ENCODE measurements at places on chromosomes 13 and 19. TPM values are rescaled to one million over a fixed set of nuclear protein-coding genes. Genes with fewer than 3 reads are reported as not detected.

Gene CEACAM8
- 0.16 TPM for total RNA-seq

DNA sequence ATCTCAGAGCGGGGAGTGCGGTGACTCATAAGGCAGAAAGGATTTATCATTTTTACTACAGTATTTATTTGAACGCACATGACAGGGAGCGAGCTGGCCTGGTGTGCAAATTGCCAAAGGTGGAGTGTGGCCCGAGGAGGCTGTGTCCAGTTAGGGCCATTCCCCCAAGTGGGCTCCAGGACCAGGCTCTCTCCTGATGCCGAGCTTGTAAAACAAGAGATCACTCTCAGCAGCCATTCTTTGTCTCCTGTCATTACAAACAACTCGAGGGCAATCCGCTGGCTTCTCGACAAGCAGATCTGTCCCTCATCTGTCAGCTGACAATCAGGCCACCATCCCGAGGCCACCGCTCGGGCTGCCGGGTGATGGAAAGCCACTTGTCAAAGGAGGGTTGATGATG, 418.9 kb downstream of the ZNF536 start:
- no peak overlapping the region for H3K27ac ChIP-seq
- H3K4me3 ChIP-seq, result no peak overlapping the region
- no peaks in the 10 kb centered on the region for H3K4me1 ChIP-seq
- DNase-seq, result no peak
- H3K36me3 ChIP-seq, result no peaks in the 10 kb centered on the region

- no peak overlapping the region for H3K27ac ChIP-seq
- DNase-seq, result no peak
- H3K36me3 ChIP-seq, result no peaks in the 10 kb centered on the region
- peaks cover 21% of the 10 kb centered on the region for H3K4me1 ChIP-seq
- H3K27me3 ChIP-seq, result no peaks in the 10 kb centered on the region
Measured at GRCh38 chr19:920051-920864, 3.1 kb downstream of the KISS1R start.

GRCh38 chr13:75055296-75055695, 426.7 kb downstream of the TBC1D4 start:
- no peaks in the 10 kb centered on the region for H3K27me3 ChIP-seq
- no peak for DNase-seq
- H3K27ac ChIP-seq, result no peak overlapping the region
- H3K36me3 ChIP-seq, result no peaks in the 10 kb centered on the region

DNA sequence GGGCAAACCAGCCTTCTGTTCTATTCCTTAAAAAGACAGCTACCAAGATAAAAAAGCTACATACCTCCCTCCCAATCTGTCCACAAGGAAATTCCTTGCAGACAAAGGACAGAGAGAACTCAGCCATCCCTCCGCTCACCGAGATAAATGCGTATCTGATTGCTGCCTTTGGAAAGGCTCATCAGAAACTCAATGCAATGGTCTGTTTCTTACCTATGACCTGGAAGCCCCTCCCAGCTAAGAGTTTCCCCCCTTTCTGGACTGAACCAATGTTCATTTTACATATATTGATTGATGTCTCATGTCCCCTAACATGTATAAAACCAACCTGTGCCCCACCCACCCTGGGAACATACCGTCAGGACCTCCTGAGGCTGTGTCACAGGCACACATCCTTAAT, 11.6 kb downstream of the BTBD2 start:
- H3K4me3 ChIP-seq, result no peak overlapping the region
- H3K4me1 ChIP-seq, result no peaks in the 10 kb centered on the region
- DNase-seq, result no peak
- no peaks in the 10 kb centered on the region for H3K27me3 ChIP-seq
- no peak overlapping the region for H3K27ac ChIP-seq

Gene KDELR1
- total RNA-seq, result 155 TPM

DNA sequence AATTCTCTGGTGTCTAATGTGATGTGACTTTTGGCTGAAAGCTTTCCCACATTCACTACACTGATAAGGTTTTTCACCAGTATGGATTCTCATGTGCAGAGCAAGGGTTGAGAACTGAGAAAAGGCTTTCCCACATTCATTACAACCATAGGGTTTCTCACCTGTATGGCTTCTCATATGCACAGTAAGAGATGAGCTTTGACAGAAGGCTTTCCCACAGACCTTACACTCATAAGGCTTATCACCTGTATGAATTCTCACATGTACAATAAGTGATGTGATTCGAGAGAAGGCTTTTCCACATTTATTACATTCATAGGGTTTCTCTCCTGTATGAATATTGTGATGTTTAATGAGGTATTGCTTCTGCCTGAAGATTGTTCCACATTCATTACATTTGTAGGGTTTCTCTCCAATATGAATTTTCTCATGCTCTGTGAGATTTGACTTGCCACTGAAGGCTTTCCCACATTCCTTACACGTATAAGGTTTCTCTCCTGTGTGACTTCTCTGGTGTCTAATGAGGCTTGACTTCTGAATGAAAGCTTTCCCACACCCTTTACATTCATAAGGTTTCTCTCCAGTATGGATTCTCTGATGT, 14.0 kb downstream of the ZNF260 start:
- DNase-seq, result no peak
- no peaks in the 10 kb centered on the region for H3K36me3 ChIP-seq
- no peak overlapping the region for H3K4me3 ChIP-seq

DNA sequence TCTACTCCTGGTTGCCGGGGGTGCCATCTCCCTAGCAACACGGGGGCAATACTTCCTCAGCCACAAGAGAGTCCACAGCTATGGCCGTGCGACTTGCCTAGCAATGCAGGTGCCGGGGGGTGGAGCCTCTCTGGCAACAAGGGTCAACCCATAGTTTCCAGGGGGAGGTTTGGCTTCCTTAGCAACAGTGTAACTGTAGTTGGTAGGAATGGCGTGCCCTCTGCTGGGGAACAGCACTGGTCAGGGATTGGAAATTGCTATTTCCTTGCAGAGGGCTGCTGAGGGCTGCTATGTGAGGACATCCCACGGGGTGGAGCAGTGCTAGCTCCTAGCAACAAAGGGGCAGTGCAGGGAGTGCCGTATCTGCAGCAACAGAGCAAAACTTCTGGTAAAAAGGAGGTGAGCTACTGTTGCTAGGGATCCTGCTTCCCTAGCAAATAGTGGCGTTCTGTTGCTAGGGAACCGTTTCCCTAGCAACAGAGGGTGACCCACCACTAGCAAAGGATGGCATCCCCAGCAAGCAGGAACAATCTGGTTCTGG, 7.0 kb upstream of the TMC4 start:
- H3K27ac ChIP-seq, result no peak overlapping the region
- DNase-seq, result peak; percentile 87
- no peaks in the 10 kb centered on the region for H3K4me1 ChIP-seq

GRCh38 chr13:50998326-50998725, 88.7 kb downstream of the RNASEH2B start:
- no peaks in the 10 kb centered on the region for H3K36me3 ChIP-seq
- H3K4me1 ChIP-seq, result no peaks in the 10 kb centered on the region
- H3K27ac ChIP-seq, result no peak overlapping the region
- H3K27me3 ChIP-seq, result no peaks in the 10 kb centered on the region
- no peak for DNase-seq

GRCh38 chr13:37621811-37622361, 23.3 kb upstream of the POSTN start:
- no peak for DNase-seq
- H3K4me1 ChIP-seq, result no peaks in the 10 kb centered on the region
- H3K4me3 ChIP-seq, result no peak overlapping the region
- H3K27ac ChIP-seq, result no peak overlapping the region

- no peaks in the 10 kb centered on the region for H3K27me3 ChIP-seq
- no peak overlapping the region for H3K4me3 ChIP-seq
- H3K4me1 ChIP-seq, result no peaks in the 10 kb centered on the region
- H3K36me3 ChIP-seq, result no peaks in the 10 kb centered on the region
- no peak overlapping the region for H3K27ac ChIP-seq
Measured at GRCh38 chr19:5479958-5480357, 24.7 kb downstream of the ZNRF4 start.

Measured in testis (tissue), 5 donors.